ENCODE measurements at places on chromosomes 2 and 18.

DNA sequence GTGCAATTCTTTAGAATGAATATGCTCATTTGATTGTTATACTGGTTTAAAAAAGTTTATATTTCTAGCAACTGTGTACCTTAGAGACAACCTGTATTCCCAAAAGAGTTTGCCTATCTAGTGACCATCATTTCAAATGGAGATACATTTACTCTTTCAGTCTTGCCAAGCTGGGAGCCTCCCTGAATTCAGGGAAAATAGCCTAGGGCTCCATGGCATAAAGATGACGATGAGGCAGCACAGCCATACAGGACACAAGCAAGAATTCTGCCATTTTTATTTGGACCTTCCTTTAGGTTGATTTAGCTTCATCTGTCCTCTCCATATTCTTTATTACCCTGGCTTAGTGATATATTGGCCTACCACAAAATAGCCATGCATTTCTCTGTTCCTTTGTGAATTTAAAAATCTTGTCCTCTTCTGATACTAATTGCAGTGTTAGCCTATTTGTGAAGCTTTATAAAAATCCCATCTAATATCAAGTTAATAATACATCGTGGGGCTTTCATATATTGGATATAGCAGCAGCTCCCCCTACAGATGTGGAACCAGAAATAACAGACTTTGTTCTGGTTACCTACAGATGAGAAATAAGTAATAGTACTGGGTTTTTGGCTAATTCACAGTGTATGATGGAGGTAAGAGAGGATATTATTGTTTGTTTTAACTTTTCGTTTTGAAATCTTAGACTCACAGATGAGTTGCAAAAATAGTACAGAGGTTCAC, 1661.9 kb upstream of the PIK3C3 start:
- DNase-seq = no peak

- DNase-seq = peak; percentile 14
Observed at GRCh38 chr2:132038179-132038882, 123.4 kb downstream of the ANKRD30BL start.

- DNase-seq = no peak
Observed at GRCh38 chr2:224174990-224175389, 135.9 kb upstream of the SERPINE2 start.

DNA sequence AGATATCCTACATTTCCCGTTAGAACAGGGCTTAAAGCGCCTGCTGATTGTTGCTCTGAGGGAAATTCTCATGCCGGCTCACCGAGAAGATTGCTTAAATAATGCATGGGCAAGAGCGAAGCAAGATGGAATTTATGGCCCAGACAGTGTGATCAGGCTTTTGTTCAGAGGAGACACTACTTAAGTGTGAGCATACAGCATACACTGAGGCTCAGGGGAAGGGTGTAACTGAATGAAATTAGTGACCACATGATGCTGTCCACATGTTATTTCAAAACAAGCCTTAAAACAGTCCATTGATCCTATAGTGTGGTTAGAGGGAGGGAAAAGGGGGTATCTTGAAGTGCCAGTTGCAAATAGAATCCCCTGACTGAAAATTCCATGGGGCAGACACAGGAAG, 125.5 kb downstream of the RAPGEF4 start:
- DNase-seq = no peak

DNA sequence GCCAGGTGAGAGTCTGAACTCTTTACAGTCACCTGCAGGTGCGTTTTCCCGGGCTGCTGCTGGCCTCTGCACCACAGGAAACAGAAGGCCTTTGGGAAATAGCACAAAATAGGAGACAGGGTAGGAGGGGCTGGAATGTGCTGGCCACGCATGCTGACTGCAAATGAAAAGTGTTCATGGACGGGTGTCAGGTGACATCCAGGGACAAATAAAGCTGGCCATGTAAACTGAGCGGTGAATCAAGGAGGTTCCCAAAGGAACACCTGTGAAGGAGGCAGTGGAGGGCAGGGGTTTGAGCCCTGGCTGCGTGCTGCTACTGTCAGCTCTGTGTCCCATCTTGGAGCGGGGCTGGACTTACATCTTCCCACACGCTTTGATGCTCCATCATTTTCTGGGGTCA, 42.4 kb upstream of the GBX2 start:
- no peak for DNase-seq

DNA sequence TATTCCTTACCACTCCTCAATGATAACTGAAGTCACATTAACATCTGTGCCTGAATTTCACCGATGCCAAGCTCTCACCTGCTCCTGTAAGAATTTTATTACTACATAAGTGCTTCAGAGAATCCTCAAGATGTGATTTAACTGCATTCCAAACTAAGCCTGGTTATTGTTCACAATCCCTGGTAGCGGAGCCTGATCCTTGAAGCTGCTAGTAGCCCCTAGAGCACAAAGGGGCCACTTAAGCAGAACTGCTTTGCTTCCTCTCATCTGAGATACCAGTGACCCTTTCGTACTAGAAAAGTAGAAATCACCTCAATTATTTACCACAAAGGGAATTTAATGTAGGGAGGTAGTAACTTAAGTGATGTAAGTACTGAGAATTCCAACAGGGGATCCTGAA, 529.6 kb downstream of the CPS1 start:
- no peak for DNase-seq

- peak; percentile 37 for DNase-seq
Observed at GRCh38 chr2:162989507-162989906, 150.9 kb upstream of the KCNH7 start.

DNA sequence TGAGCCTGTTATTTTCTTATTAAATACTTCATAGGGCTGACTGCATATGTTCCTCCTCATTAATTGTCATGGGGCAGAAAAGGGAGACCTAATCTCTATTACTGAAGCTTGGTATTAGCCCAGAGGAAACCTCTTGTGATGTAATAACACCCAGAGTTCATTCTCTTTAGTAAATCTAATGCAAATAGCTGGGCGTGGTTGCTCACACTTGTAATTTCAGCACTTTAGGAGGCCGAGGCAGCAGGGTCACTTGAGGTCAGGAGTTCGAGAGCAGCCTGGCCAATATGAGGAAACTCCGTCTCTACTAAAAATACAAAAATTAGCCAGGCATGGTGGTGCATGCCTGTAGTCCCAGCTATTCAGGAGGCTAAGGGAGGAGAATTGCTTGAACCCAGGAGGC, 14.7 kb downstream of the DAW1 start:
- no peak for DNase-seq

- no peak for DNase-seq
Observed at GRCh38 chr2:105813045-105813315, 68.3 kb downstream of the NCK2 start.

DNA sequence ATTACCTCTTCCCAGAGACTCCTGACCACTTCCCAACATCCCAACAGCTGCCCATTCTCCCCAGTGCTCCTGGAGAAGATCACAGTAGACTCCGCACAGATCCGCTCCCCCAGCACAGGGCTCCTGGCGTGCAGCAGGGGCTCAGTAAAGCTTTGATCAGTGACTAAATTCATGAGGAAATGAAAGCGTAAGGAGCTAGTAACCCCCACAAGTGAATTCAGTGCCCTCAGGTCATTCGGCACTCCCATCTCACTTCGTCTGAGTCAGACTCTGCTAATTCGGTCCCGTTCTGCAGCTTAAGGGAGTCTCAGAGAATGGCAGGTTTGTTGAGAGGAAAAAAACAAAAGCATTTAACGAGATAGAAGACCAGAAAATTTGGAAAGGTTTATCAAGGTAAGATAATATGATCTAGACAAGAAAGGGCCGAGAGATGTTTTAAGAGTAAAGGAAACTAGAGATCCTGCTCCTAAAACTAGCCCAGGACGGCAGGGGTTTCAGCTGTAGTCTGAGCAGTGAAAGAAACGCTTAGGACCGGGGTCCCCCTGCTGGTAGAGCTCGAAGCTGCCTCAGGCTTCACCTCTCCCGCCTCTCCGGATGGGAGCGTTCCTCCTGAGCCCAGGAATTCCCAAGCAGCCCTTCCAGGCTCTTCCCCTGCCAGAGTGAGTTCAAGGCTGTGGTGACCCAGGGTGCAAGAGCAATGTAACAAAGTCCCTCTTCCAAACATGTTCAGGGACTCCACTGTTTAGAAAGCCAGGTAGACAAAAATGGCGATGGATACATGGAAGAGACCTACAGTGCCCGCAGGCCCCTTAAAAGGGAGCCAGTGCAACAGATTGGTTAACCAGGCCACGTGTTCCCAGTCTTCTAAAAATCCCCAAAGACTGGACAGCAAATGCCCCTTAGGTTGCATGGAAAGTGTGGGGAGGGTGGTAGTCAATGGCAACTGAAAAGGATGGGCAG, 127.3 kb downstream of the DNER start:
- peak; percentile 39 for DNase-seq

DNA sequence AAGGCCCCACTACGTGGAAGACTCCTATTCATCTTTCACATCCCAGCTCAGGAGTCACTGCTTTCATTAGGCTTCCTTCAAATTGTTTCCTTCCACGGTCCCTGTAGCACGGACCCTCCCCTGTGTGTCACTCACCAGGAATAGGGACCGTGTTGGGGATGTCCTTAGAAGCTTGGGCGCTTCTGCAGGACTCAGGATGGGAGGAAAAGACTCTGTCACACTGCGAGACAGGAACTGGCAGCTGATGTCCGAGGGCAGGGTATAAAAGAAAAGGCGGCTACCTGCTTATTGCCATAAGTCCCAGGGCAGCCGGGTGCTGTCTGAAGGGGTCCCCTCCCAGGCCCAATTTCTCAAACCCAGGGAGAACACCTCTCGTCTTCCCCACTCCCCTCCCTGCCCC, 79.1 kb downstream of the BCL2L11 start:
- no peak for DNase-seq

DNA sequence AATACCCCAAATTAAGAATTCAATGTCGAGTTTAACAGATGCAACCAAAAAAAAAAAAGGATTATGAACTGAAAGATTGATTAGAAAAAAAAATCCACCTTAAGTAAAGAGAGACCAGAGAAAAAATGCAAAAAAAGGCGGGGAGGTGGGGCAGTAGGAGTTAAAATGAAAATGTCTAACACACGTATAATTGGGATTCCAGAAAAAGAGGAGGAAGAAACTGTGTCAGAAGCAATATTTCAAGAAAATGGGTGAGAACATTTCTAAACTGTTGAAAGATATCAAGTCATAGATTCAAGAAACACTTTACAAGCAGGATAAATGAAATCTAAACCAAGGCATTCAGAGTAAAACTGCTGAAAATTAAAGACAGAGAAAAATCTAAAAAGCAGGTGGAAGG, 226.9 kb downstream of the KLHL29 start:
- no peak for DNase-seq

- DNase-seq = peak; percentile 18
Observed at GRCh38 chr2:43576981-43577892, 18.6 kb downstream of the THADA start.

GRCh38 chr2:238496756-238497609, 70.3 kb downstream of the ASB1 start:
- no peak for DNase-seq

- peak; percentile 29 for DNase-seq
Observed at GRCh38 chr2:40448476-40449079, 3.3 kb downstream of the SLC8A1 start.

GRCh38 chr2:26572591-26572990, 68.6 kb downstream of the CIB4 start:
- DNase-seq = no peak

DNA sequence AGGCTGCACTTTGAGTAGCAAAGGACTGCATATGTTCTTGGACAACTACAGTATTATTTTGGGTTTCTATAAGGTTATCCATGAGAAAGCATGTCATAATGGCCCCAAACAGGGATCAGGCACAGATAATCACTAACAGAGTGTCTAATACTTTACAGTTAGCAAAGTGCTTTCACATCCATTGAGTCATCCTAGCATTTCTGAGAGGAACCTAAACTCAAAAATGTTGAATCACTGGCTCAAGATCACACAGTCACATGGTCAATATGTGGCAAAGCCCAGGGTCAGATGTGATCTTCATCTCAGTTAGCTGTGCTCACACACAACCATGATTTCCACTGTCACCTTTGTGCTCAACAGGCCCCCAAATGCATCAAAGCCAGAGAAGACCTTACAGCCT, 156.1 kb upstream of the VRK2 start:
- DNase-seq = no peak

- DNase-seq = peak; percentile 15
Observed at GRCh38 chr18:43661570-43661969, 384.3 kb upstream of the SYT4 start.

GRCh38 chr2:74550231-74550630, 3.5 kb downstream of the LOXL3 start:
- DNase-seq = no peak

DNA sequence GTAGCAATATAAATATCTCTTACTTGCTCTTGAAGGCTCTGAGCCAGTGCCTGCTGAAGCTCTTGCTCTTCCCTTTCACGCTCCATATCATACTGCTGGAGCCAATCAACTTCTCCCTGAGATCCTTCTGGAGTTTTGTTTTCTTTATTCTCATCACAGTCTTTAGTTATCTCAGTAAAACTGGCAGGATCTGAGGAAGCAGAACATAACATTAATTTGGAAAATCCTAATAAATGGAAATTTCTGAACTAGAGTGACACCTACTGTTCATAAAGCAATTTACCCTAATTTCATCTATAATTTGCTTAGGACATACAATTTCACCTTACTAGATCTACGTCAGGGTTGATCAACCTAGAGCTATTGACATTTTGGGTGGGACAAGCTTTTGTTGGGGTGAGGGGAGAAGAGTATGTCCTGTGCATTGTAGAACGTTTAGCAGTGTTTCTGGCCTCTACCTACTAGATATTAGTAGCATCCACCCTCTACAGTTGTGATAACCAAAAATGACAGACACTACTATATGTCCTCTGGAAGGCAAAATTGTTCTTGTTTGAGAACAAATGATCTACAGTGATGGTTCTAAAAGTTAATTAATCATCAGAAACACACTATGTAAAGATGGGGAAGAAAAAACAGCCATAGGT, 47.2 kb downstream of the VIL1 start:
- no peak for DNase-seq

- DNase-seq = no peak
Observed at GRCh38 chr2:192047315-192048107, 147.2 kb downstream of the TMEFF2 start.

DNA sequence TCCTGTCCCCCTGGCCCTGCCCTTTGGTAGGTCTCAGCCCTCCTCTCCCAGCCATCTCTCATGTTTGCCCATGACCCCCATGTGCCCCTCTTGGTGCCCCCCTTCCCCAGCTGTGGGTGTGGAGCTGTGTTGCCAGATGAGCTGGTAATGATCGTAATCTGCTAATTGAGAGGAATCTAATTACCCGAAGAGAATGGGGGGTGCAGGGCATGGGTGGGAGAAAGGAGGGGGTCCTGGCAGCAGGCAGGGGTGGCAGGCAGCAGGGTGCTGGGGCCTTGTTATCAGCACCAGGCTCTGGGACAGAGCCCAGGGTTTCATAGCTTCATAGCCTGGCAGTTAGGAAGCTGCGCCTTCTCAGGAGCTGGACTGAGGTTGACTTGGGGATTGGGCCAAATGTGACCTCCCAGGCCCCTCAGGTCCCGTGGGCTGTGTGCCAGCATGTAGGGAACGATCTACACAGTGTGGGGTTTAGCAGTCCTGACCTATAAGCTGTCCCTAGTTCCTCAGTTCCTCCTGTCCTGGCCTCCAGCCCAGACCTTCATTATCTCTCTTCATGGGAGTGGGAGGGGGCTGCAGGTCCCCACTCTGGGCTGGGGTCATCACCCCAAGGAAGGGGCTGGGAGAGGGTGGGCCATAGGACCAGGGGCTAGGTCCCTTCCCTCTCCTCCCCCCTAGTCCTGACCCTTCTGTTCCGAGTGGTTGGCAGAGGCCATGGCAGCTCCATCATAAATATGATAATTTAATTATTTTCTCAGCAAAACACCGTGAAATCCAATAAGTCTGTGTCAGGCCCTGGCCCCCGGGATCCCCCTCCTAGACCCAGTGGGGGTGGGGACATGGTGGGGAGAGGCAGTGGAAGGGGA, 6.5 kb upstream of the ASIC4 start:
- DNase-seq = no peak
